ENCODE measurements at places on chromosomes 5 and 9.

- DNase-seq, result no peak
Observed at GRCh38 chr5:172689801-172690200, 48.7 kb downstream of the NEURL1B start.

DNA sequence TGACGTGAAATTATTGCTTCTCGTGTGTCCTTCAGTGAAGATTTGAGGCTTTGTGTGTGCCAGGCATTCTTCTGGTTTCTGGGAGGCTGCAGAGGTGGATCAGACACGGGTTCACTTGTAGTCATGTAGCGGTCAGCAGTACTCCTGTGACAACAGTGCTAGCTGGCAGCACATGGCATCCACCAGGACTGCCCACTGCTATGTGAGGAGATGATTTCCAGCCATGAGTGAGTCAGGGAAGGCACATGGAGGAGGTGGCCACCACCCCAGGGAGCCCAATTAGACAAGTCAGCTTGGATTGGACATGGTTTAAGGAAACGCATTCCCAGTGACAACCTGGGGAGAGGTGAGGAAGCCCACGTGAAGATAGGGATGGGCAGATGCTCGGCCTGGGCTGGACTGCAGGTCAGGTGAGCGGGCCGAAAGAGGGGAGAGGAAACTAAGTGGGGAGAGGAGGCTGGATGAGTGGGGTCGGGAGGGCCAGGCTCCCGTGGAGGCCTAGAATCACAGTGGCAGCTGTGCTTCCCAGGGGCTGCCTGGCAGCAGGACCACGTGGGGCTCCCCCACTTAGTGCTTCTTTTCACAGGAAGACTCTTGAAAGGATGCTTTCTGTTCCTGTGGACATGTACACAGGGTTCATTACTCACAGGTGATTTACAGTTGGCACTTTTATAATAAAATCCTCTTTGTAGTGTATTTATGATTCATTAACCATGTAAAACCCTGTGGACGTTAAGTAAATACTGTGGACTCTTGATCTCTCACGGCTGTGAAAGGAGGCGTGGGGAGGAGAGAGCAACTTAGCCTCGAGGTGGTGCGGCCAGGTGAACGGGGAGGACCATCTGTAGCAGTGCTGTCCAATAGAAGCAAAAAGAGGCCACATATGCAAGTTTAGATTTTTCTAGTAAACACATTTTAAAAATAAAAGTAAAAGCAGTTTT is 80.0 kb upstream of the OTULINL start:
- DNase-seq, result no peak

DNA sequence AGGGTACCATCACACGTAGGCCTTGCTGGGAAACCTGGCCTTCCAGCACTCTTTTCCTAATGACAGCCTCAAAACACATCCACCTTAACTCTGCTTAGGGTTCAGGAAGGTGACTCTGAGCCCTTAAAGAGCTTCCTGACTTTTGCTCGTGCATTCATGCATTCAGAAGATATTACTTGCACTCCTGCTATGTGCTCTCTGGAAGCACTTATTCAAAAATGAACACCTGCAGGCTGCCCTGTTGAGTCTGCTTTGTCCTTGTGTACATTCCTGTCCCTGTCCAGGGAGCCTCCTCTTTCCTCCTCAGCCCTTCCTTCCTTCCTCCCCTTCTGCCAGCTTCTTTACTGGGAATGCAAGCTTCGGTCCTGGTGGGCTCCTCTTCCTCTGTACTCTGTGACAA is 61.5 kb downstream of the SPRY4 start:
- no peak for DNase-seq

- DNase-seq, result no peak
Observed at GRCh38 chr5:131756942-131757341, 39.9 kb downstream of the FNIP1 start.

- DNase-seq, result no peak
Observed at GRCh38 chr9:135758870-135759269, 56.9 kb downstream of the KCNT1 start.
